ENCODE measurements at places on chromosomes 3 and 15.
A peak's percentile ranks its signal among the peaks of the same experiment; 100 is the strongest.

GRCh38 chr15:66865622-66866611 lies 163.9 kb downstream of the SMAD6 start:
- no peak for DNase-seq

DNA sequence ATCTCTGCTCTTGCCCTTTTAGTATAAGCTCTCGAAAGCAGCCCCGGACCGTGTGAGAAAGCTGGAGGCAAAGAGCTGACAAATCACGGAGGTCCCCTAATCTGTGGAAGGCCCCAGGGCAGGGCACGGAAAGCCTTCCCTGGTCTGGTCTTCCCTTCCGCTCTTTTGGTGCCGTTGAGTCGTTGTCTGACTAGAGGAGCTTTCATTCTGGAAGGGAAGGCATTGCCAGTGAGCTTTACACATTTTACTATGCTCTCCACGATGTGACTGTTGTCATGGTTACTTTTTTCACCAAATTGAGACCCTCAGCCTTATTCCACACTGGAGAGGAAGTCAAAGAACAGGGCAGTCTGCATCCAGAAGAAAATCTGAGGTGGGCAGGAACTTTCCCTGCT lies 71.7 kb downstream of the CYP19A1 start:
- DNase-seq: no peak

- no peak for DNase-seq
Measured at GRCh38 chr3:29202378-29202777, 78.5 kb upstream of the RBMS3 start.

GRCh38 chr3:60591267-60591666 lies 660.0 kb downstream of the FHIT start:
- no peak for DNase-seq

DNA sequence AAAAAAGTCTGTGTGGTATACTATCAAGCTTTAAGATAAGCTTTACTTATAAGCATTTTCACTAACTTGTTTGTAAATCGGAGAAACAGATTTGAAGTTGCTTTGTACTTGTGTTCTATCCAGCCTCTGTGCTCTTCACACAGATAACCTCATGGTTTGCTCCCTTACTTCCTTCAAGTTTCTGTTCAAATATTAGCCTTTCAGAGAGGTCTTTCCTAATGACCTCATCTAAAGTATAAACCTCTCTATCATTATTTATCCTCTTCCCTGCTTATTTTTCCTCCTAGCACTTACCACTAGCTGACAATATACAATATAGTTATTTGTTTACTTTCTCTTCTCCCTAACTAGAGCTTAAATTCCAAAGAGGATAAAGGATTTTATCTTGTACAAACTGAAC lies 180.0 kb downstream of the CBLB start:
- no peak for DNase-seq

GRCh38 chr15:94079459-94079858 lies 151.9 kb upstream of the MCTP2 start:
- DNase-seq: no peak

- no peak for DNase-seq
Measured at GRCh38 chr15:45064386-45064785, 41.4 kb downstream of the SORD start.

- no peak for DNase-seq
Measured at GRCh38 chr3:164467007-164467406, 611.3 kb downstream of the SI start.

DNA sequence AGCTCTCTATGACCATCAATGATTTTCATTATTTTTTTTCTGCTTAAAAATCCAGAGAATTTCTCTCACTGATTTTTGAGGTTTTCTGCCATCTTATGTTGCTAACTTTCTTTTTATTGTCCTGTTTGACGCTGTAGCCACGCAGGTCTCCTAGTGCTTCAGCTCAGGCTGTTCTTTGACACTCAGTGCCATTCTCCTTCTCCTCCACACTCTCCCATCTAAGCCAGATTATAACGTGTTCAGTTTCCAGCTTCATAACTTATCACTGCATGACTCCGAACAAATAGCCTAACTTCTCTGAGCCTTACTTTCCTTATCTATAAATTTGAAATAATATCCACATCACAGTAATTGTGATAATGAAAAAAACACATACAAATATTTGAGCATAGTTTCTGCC lies 22.8 kb upstream of the ST3GAL6 start:
- DNase-seq: no peak

DNA sequence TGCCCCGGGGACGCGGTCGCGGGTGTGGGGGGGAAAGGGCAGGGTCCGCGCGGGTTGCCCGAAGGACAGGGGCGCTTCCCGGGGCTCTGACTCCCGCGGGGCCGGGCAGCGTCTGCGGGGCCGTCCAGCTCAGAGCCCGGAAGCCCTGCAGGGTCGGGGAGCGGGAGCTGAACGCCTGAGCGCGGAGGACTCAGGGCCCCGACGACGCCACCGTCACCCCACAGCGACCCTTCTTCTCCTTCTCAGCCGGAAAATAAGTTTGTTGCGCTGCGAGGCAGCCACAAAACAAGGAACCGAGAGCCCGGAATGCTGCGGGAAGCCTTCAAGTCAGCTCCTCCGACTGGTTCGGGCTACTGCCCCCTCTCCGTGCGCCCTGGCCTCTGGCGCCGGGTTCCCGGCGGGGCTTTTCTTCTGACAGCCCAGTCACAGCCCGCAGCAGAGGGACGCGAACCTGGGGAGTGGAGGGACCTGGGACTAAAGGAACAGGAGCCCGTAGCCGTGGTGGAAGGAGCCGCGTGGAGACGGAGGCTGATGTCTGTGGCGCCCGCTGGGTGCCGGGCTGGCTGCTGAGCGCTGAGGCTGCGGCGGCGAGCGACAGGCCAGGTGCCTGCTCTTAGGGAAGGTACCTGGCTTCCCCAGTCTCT lies 484 bp downstream of the CNTN4 start:
- peak; percentile 58 for DNase-seq

DNA sequence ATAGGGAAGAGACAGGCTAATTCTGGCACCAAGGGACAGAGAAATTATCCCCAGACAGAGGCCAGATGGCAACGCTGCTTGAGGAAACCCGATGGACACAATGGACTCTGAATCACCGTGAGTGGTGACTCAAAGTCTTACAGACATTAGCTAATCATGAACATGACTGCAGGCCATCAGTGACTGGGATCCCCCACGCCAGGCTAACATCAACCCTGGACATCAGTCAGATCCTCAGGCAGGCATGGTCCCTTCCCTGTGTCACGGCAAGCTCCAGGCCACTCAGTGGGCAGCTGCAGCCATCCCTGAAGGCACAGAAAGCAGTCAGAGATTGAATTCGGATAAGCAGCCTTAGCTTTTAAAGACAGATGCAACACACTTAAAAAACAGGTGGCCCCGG lies 23.8 kb upstream of the OXTR start:
- no peak for DNase-seq

DNA sequence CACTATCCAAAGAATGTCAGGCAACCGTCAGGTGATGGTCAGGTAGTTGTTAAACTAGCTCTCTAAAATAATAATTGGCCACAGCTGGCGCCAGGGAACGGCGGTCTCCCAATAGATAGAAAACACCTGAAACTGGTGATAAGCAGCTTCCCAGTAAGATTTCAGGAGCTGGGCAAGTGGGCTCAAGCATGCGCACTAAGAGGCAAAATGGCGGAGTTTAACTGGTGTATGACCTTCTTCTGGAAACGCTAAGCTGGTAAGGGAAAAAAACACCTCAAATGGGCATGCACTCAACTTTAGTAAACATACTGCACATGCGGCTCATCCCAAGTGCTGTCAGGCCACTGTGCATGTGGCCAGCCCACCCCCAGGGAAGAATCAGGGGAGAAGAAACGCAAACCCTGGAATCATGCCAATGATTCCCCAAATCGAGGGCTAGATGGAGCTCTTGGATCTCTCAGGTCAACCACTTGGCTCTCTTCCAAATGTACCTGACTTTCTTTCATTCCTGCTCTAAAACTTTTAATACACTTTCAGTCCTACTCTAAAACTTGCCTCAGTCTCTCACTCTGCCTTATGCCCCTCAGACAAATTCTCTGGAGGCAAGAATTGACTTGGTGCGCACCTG lies 195.0 kb downstream of the ZNF621 start:
- peak; percentile 65 for DNase-seq

Data from left kidney (tissue), 8 donors.